ENCODE measurements at places on chromosomes 13 and 19.

DNA sequence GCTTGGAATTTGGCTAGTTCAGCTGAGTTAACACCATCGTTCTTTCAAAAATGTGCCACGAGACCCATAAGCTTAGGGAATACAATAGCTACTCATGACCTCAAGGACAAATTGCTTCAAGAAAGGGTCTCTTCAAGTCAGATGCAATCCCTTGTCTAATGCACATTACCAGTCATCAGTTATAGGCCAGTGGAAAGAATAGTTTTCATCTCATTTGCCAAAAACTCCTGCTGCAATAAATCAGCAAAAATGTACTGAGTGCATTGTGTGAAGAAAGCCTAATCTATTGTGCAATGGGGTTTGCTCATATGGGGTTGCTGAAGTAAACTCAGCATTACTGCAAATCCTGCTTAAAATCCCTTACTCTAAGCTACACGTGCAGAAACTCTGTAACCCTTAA, 208.3 kb upstream of the NBEA start:
- DNase-seq: no peak

DNA sequence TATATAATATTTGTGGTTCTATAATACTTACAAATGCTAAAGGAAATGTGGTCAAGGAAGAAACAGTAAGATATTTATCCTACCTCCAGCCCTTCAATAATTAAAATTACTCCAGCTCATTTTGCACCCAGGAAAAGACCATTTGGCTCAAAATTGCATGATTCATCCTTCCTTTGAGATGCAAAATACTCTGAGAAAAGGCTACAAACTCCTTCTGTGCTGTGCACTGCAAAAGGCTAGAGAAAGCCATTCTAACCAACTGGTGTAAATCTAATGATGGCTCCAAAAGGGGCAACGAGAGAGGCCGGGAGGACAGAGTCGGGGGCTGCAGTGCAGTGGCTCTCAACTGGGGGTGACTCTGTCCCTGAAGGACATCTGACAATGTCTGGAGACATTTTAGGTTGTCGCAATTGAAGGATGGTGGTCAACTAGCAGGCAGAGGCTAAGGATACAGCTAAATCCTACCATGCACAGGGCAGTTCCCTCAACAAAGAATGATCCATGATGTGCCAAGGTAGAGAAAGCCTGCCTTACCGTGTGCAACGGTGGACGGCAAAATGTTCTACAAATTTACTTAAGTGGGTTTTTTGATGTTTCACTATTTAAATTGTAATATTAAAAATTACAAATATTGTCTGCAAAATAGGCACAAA, 32.6 kb downstream of the SLC7A1 start:
- DNase-seq: no peak

DNA sequence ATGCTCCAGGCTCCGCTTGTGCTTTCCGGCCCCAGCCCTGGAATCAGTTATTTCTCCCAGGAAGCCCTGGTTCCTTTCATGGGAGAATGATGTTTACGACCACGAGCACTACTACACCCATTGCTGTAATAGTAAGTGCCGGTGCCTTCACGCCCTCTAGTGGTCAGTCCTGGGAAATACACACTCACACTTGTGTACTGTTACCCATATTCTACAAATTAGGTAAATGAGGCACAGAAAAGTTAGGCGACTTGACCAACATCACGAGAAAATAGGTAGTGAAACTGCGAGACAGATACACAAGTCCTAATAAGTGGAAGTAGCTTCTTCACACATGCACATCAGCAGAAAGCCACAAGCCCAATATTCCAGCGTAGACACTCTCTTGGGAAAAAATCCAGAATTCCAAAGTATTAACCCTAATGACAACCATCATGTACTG, 21.7 kb downstream of the CEACAM21 start:
- peak; percentile 80 for DNase-seq

- DNase-seq: no peak
These were observed at the start of gene ZNF536 for GRCh38 chr19:30371960-30372824. ZNF536 (plus strand) TSS chr19:30372384; CDS start chr19:30443563, 71,179 bp downstream.

GRCh38 chr19:8731428-8732169, 10.2 kb downstream of the OR2Z1 start:
- no peak for DNase-seq
